Omental fat pad (tissue), 4 donors: ENCODE measurements at places on chromosomes 6 and 20.

- no peak for DNase-seq
These were observed 177.7 kb downstream of the MRPL14 start for GRCh38 chr6:43949551-43949991.

GRCh38 chr6:109059571-109060021, 35.0 kb downstream of the SESN1 start:
- no peak for DNase-seq

DNA sequence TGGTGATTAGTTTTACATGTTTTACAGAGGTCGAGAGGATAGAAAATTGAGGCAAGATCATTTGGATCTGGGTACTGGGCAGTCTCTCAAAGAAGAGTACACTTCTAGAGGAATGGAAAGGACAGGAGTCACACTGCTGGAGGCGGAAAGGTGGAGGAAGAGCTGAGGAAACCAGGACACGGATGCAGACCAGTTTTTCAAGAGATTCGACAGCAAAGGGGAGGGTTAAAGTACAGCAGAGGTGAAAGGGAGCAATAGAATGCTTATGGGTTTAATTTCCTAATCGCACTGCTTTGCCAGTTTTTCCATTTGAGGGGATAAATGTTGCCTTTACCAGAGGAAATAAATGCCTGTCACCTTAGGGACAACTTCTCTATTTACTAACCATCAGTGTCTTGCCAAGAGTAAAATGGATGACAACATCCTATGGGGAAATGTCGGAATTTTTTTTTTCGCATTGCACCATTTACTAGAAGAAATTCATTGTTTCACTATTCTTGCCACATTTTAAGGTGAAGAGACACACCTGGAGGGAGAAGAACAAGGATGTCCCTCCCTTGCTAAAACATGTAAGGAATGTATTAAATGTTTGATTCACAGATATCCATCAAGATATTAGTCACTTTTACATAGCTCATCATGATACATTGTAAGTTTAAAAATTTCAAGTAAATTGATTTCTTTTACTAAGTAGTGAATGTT, 226.6 kb downstream of the COL12A1 start:
- no peak for DNase-seq

DNA sequence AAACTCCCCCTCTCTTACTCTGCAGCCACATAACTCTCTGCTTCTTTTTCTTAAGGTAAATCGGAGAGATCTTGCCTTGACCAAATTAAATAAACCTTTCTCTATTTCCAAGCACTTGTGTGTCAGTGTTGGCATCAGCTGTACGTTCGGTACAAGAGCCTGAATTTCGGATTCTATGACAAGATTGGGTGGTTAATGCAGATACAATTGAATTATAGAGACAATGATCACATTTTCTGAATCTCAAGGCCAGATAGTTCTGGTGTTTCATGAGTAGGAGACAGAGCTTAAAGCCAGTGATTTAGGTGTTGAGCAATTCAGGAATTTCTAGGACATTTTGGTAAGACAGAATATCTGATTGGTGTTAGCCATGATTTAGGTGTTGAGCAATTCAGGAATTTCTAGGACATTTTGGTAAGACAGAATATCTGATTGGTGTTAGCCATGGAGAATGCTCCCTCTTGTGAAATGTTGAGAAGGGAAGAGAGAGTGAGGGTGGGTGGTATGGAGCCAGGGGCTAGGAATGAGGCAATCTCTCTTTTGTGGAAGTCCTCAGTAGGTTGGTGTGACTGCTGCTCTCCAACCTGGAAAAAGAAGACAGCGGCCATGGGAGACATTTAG, 5.1 kb downstream of the SPINT3 start:
- DNase-seq: no peak

DNA sequence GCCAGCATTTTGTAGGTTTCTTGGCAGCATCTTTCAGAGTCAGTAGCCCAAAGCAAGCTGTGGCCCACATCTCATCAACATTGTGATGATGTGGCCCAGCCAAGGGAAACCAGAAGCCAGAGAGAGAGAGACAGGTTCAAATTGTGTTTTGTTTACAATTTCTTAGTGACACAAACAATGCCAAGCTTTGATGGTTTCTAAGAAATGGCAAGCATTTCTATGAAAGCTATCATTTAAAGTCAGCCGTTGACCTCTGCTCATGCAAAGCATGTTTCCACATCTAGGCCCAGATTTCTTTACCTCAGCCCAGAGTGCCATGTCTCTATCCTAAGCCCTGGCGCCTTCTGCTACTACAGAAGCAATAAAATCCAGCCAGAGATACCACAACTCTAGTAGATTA, 32.9 kb downstream of the GCM1 start:
- DNase-seq: no peak

GRCh38 chr6:37679539-37680476, 17.9 kb downstream of the MDGA1 start:
- DNase-seq: no peak

DNA sequence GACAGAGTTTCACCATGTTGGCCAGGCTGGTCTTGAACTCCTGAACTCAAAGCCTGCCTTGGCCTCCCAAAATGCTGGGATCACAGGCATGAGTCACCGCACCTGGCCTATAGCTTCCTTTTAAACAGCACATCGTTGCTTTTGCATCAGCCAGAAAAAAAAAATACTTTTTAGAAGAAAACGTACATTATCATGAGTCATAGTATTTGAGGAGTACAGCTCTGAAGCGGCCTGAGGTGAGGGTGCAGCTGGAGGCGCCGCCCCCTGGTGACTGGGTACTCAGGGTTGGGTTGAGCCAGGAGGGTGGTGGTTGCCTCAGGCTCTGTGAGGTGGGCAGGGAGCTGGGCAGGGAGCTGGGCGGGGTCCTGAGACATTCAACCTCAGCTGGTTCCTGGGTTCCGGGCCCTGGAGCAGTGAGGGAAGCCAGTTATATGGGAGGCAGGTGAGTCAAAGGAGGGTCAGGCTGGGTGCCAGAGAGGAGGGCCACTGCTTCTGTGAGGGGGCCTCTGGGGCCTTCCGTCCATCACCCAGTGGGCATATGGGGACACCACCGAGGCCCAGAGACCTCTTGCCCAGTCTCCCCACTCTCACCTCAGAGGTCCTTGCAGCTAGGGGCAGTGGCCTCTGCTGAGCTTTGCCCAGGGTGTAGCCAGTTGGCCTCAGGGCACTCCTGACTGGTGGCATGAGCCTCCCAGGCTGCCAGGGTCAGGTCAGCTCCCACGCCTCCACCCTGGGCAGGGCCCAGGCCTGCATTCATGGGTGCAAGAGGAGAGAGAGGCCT, 11.7 kb upstream of the ID1 start:
- no peak for DNase-seq

DNA sequence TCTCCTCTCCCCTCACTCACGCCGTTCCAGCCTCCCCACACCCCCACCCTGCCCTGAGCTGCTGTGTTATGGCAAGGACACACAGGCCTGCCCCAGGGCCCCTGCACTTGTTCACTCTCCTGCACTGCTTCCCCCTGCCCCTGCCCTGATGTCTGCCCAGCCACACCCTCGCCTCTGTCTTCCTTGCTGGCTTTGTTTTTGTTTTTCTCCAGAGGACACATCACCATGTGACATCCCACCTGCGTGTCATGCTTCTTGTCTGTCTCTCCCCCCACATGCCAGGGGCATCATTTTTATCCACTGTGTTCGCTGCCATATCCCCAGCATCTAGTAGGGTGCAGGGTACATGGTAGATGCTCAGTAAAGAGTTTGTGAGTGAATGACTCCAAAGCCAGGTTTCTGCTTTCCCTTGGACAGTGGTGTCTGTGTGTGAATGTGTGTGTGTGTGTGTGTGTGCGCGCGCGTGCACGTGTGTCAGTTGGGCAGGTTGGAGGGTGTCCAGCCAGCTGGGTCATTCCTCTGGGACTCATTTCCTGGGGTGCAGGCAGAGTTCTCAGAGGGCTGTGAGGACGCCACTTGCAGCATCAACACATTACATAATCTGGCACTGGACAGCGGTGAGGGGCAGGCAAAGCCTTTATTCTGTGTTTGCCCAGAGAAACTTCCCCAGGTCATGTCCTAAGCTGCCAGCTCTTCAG, 60.6 kb downstream of the STK35 start:
- DNase-seq: no peak

DNA sequence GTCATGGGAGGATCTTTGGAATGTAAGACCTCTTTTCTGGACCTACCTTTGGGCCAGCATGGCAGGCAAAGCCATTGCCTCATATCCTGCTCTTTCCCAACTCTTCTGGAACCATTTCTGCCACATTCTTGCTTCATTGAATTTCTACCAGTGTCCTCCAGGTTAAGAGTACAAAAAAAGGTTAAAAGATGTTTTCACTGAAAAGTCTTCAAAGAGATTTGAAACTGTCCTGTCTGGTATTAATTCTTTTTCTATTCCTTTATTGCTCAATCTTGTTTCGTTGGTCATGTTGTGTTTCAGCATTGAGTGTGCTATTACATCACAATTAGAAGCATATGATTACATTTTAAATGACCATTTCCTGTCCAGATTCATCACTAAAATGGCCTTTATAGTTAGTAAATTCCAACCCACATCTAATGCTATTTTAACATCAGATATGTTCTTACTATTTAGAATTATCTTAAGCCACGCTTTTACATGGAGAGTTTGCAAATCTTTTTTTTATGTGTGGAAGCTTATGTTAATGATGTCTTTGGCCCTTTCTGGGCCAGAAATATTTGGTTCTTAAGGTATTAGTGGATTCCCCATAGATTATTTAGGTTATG, 450.9 kb downstream of the GJA1 start:
- no peak for DNase-seq

GRCh38 chr6:47519279-47519678, 41.7 kb downstream of the CD2AP start:
- DNase-seq: no peak

- DNase-seq: no peak
These were observed 419.5 kb downstream of the CD83 start for GRCh38 chr6:14537030-14537429.

DNA sequence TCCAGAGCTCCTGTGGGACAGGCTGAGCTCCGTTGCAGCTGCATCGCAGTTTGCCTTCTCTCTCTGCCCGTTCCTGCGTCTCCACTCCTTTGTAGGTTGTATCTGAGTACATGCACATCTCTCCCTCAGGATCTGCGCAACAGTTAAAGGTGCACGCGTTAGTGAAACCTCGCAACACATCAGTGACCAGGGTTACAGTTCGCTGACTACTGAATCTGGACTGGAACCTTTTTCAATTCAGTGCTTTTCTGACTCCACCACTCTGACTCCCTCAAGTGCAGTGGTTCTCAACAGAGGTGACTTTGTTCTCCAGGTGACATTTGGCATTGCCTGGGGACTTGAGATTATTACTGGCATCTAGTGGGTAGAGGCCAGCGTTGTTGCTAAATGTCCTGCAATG, 44.0 kb downstream of the UST start:
- DNase-seq: no peak
